ENCODE measurements at places on chromosomes 5 and 9. TPM values are rescaled to one million over a fixed set of nuclear protein-coding genes. Genes with fewer than 3 reads are reported as not detected.

CNTFR gene
- 11.6 TPM for total RNA-seq

- ATAC-seq: no peak
Measured at GRCh38 chr5:78495800-78496199, 135.4 kb downstream of the SCAMP1 start.

TERT gene
- not detected for total RNA-seq

DNA sequence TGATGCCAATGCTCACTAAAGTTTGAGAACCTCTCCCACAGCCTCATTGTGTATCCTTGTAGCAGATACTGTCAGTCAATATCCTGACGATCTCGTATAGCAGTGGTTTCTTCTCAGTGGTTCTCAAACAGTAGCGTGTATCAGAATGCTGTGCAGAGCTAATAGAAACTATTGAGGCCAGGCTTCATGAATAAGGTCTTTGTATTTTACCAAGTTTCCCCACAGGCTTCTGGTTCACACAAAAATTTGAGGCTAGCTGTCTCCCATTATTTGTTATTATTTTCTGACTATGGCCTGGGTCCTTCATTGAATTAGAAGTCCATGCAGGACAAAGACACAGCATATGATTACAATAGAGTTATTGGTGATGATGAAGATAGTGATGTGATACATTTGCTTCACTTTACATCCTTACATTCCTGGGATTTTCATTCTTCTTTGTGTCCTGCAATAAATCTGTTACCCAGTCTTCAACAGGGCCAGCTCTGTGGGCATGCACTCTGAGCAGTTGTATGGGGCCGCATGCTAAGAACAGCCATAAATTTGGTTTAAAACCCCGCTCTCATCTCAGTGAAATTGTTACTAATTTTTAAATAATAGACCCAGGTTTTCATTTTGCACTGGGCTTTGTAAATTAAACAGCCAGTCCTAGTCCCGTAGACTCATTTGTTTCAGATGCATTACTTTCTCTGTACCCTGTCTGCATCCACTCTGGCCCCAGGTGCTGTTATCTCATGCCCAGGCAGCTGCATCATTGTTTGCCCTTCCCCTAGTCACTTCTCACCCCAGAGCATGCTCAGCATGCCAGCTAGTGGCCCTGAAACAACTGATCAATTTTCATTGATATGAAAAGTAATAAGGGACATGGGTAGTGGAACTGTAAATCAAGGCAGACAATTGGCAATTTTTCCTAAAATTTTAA, 199.9 kb upstream of the PIK3R1 start:
- ATAC-seq: no peak

PAEP gene
- not detected for total RNA-seq

DNA sequence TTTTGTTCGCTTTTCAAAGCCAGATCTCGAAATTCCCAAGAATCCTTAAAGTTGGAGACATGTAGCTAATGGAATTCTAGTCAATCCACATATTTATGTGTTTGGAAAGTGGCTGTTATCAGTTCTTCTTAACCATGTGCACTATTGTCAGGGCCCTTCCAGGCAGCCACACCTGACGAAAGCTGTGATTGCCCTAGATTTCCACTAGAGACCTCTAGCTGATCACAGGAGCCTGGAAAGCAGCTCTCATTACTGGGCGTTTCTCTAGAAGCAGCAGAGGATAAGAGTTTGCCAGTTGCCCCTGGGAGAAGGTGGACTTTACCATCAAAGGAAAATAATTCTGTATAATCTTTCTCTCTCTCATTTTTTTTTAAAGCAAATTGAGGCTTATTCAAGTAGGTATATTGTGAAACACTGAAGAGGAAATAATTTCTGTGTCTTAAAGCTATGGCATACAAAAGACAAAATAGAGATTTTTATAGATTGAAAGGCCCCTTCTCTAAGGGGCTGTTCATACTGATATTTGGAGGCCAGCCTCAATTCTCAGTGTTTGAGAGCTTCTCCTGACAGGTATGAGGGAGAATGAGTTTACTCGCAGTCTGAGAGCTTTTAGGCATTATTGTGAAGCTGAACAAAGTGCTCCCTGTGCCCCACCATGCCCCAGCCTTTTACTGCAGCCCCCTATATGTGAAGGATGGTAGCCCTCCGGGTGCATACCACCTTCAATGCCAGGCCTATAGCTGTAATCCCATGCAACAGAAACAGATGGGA, 405.4 kb upstream of the ACTBL2 start:
- ATAC-seq: no peak

GZMA gene
- 3.5 TPM for total RNA-seq

GRCh38 chr5:53063176-53063575, 46.4 kb downstream of the MOCS2 start:
- no peak for ATAC-seq

- ATAC-seq: no peak
Measured at GRCh38 chr9:134011401-134011800, 13.9 kb upstream of the BRD3OS start.

DNA sequence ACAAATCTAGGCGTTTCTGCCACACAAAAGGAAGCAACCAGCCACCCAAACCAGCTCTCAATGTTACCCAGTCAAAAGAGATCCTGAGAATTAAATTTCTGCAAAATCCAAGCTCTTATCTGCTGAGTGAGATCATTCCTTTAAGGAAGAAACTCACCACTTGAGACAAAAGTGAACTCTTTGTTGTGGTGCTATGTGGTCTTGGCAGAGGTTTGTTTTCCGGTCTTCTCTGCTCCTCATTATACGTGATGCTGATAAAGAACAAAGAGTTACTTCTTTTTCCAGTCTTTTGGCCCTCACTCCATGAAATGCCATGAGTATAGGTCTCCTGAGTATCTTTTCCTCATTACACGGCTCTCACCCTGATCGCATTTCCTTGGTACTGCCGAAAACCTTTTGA, 82.1 kb downstream of the PRKACG start:
- ATAC-seq: no peak

GRCh38 chr5:63878788-63879187, 83.5 kb downstream of the HTR1A start:
- ATAC-seq: no peak

ANKRD33B gene
- 4.4 TPM for total RNA-seq

GRCh38 chr9:7185612-7186011, 427.8 kb downstream of the KDM4C start:
- ATAC-seq: peak; percentile 39

- ATAC-seq: no peak
Measured at GRCh38 chr9:72950875-72951442, 1.9 kb downstream of the ALDH1A1 start.

STK10 gene
- 18.2 TPM for total RNA-seq

DNA sequence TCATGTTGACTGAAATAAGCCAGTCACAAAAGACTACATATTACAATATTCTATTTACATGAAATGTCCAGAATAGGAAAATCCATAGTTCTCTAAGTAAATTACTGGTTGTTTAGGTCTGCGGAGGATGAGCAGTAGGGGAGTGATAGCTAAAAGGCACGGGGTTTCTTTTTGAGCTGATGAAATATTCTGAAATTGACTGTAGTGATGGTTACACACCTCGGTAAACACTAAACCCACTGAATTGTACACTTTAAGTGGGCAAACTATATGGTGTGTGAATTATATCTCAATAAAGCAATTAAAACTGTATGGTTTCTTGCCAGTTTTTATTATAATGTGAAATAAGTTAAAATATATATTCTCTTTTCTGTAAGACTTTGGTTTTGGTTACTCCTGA, 77.7 kb upstream of the TMED7 start:
- ATAC-seq: no peak

- no peak for ATAC-seq
Measured at GRCh38 chr5:16681876-16682275, 65.1 kb upstream of the RETREG1 start.

DNA sequence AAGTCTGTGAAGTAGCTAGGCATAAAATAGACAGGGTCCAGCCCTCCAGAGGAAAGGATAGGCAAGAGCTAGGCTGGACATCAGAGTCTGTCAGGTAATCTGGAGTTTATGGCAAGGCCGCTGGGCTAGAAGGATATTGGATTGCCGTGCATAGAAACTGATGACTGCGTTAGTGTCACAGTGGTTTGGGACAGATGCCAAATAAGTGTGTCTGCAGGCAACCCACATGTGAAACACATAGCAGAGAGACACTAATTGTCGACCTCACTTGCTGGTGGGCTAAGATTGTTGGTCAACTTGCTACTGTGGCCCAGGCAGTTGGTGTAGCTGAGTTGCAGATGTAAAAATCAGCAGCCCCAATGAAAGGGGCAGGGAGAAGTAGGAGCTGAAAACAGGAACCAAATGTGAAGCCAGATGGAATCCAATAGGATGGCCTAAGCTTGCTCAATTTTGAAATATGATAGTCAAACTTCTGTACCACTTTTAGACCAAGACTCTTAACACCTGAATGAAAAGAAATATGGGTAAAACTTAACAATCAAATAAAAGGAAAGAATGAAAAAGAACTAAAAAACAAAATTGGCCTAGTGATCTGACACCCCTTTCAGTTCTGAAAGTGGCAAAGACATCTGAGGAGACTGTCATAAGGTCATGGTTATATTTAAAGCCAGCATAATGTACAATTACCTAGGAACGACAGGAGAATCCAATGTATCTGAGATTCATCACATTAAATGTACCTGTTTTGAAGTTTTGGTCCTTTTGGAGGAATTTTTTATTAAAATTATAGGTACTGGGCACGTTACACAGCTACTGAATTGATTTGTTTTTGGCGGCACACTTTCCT, 243.3 kb upstream of the ACTBL2 start:
- ATAC-seq: no peak

- ATAC-seq: no peak
Measured at GRCh38 chr9:6049798-6050197, 34.4 kb upstream of the RANBP6 start.

DNA sequence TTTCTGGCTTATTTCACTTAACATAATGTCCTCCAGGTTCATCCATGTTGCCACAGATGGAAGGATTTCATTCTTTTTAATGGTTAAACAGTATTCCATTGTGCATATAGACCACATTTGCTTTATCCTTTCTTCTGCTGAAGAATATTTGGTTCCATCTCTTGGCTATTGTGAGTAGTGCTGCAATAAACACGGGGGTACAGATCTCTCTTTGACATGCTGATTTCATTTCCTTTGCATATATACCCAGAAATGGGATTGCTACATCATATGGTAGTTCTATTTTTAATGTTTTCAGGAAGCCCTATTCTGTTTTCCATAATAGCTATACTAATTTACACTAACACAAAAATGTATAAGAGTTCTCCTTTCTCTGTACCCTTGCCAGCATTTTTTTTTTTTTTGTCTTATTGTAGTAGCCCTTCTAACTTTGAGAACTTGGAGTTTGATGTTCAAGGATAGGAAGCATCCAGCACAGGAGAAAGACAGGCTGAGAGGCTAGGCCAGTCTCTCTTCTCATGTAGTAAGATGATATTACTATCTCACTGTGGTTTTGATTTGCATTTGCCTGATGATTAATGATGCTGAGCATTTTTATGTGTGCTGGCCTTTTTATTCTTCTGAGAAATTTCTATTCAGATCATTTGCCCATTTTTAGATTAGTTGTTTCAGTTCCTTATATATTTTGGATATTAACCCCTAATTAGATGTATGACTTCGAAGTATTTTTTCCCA, 592.2 kb upstream of the ZNF608 start:
- ATAC-seq: no peak

All from gastroesophageal sphincter (tissue), 4 donors.